Breast epithelium (tissue), 4 donors: ENCODE measurements at places on chromosomes 3 and 15.

- DNase-seq, result no peak
These were observed 2.2 kb downstream of the GLT8D1 start for GRCh38 chr3:52703341-52703740.

GRCh38 chr3:157290766-157291165, 130.8 kb upstream of the CCNL1 start:
- DNase-seq, result no peak

DNA sequence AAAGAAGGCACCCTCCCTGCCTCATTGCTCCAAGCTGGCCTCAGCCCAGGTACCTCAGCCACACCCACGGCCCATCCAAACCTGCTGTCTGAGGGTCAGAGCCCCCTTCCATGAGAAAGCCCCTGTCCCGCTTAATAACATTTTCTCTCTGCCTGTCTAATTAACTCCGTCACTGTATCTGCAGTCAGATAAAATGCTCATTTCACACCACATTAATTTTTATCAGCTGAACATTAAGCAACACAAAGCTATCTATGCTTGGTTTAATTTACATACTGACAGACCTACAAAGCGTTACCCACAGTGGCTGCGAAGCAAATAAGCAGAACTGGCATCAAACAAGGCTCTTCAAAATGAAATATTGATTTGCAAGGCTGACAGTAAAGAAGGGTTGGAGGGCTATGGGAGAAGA, 309.8 kb upstream of the ICE2 start:
- no peak for DNase-seq

DNA sequence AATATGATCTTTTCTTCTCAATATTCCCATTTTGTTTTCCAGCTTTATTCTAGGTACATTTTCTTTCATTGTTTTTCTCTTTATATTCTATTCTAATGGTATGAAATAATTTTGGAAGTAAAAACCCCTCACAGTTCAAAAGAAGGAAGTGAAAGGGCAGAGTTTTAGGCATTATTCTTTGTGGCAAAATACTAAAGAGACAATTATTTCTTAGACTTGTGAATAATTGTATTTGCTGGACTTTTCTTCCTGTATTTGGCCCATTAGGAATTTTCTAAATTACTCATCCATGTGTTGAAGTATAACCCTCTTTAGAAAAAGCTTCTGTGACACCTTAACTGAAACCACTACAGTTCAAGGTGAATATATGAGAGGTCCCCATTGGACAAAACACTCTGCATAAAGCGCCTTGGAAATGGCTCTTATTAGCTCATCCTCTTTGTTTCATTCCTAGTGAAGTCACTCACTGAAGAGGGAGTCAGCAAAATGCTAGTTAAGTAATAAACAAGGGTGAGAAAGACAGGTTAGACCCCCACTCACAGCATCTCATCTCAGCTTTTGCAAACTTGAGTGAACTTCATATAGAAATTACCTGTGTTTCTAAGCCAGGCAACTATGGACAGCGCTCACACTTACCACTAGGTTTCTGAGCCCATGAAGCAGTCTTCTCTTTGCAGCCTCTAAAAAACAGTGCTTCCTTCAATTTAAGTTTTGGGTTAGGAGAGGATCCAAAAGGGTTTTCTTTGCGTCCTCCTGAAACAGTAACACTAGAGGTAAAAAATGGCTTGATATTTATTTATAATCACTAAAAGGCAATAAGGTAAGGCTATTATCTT, 327.5 kb downstream of the ARPP21 start:
- DNase-seq, result no peak

DNA sequence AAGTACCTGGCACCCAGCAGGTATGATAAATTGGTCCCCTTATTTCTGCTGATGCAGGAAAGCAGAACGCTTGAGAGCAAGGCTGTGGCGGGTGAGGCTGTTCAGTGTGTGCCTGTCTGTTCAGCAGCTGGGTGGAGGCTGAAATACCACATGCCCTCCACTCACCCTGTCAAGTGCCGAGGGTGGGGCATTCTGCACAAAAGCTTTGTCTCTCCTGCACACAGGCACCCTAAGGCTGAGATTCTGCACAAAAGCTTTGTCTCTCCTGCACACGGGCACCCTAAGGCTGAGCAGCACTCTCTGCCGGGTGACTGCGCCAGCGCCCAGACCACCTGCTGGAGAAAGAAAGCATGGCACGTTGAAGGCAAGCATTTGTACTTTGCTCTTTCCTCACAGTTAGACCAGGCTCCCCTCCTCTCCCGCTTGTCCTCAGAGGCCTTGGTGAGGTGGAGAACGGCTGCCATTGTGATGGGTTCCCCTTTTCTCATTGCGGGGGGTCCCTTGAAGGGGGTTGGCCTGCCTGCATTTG, 97.5 kb downstream of the BDH1 start:
- DNase-seq, result no peak

- DNase-seq, result no peak
These were observed 57.4 kb downstream of the LRTM1 start for GRCh38 chr3:54870423-54870822.

DNA sequence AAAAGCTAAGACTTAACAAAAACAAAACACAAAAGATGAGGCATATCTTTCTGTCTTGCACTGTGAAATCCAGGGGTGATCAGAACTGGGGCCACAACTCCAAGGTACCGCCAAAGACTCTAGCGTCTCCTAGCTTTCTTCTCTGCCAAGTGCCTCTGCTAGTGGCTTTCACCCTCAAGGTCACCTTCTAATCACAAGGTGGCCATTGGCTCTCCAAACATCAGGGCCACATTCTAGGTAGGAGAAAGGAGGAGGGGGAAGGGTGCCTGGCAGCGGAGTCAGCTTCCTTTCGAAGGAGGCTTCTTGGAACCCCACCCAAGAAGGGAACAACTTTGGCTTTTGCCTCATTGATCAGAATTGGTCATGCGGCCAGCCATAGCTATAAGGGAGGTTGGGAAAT, 168.8 kb upstream of the SMAD3 start:
- DNase-seq, result no peak

DNA sequence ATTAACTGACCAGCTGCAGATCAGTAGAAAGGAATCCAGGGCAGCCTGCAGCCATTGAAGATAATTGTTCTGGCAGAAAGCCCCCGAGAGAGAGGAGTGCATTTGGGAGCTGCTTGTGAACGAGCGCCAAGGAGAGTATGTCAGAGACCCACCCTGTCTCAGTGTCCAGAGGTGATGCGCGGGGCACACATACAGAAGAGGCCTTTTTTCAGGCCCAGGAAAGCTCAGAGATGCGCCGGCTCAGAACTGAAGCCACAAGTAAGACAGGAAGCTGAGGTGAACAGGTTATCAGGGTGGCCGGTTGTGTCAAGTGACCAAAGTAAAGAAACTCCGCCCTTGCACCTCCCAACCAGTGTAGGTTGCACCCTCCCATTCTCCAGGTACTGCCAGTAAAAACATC, 59.8 kb upstream of the HEG1 start:
- no peak for DNase-seq
